ENCODE measurements at places on chromosomes 6 and 20.

GRCh38 chr6:168045706-168046620, 33.0 kb downstream of the FRMD1 start:
- DNase-seq, result no peak

GRCh38 chr6:28865401-28866204, 58.2 kb downstream of the TRIM27 start:
- no peak for DNase-seq

- no peak for DNase-seq
These were observed 114.3 kb downstream of the EYA2 start for GRCh38 chr20:47008842-47009518.

GRCh38 chr6:157226761-157227160, 96.6 kb downstream of the TMEM242 start:
- no peak for DNase-seq

DNA sequence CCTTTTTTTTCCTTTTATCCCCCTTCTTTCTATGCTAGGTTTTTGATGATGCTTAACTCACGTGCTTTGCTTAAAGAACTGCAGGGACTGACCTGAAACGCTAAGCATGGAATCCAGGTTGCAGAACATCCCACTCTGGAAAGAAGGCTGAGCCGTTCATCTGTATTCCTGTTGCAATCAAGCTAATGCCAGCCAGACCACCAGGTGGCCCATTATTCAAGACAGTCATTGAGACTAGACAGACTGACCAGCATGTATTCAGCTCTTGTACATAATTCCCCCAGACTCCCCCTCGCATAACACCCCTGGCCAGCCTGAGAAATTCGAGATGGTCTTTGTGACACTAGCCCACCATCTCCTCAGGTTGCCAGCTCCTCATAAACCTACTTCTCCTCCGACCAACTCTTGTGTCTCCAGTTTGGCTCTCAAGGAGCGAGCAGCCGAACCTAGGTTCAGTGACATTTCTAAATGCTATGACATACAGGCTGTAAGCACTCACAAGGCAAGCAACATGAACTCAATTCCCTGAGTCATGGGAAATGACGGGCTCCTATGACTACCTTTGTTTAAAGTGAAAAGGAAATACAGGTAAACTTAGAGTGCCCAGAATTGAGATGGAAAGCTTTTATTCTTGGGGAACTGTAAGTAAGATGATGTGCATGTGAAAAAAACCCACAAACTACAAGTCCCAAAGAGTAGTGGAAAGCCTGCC, 309.3 kb upstream of the CDYL start:
- no peak for DNase-seq

Data from activated CD8-positive, alpha-beta memory T cell treated with anti-CD3 and anti-CD28 coated beads for 48 hours (primary cell).